ENCODE measurements at places on chromosomes 3 and 15.

DNA sequence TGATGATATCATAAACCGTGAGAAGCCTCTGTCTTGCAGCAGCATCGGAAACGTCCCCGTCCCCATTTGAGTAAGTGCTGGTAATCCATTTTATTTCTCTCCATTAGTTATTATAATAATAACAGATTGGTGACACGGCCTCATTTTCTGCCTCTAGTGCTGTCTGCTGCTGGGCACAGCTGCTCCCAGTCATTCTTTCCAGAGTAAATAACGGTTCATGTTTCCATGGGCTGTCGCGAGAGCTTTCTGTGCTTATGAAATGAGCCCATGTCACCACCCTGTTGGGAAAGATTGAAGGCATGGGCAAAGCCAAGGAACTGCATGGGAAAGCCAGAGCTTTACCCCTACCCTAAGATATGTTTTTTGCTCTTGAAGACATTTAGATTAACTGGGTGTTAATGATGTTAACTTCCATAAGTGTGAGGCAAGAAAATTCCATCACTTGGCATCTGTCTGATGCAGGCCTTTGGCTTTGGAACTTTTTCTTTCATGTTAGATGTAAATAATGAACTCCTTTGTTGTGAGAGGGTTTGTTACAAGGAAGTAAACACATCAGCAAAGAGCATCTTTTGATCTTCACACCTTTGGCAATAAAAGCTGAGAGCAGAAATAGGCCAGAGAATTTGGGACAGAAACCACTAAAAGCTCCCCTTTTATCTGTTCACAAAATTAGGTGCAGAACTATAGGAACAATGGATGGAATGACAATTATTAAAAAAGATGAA lies 141.8 kb downstream of the FILIP1L start:
- no peak for DNase-seq

GRCh38 chr15:72005483-72005882 lies 112.5 kb downstream of the MYO9A start:
- no peak for DNase-seq

- peak; percentile 61 for DNase-seq
These were observed 731 bp downstream of the ZNF710 start for GRCh38 chr15:90001683-90002427.

DNA sequence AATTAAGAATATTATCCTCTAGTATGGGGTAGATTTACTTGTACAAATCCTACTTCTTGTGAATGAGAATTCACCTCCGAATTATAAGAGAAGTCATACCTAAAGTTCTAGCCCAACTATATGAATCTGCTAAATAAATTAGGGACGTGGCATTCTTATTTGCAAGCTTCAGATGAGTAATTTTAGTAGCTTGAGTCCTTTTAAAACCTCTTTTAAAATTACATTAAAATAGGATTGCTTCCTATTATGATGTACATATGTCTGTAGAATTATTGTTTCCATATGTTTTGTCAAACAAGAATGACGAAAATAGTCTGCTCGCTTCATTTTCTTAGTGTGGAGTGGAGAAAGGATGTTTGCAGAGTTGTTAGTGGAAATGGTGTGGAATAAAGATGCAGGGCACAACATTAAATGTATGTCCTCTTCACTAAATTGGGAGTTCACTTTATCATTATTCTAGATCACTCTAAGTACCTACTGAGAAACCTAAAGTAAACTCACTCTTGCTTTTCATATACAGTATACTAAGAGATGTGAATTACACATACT lies 59.4 kb downstream of the CMSS1 start:
- DNase-seq, result no peak

- no peak for DNase-seq
These were observed 32.9 kb upstream of the NR1I2 start for GRCh38 chr3:119748991-119749390.

- no peak for DNase-seq
These were observed 29.9 kb downstream of the POLQ start for GRCh38 chr3:121515862-121516261.

Measured in thyroid gland (tissue), 4 donors.